Stimulated activated CD4-positive, alpha-beta T cell treated with anti-CD3 and anti-CD28 coated beads, TNF-alpha, amount 100 ng/mL, for 1 hour (primary cell): ENCODE measurements at places on chromosomes 5 and 9.

GRCh38 chr9:4555236-4555635 lies 65.0 kb downstream of the SLC1A1 start:
- DNase-seq, result peak; percentile 1

- DNase-seq, result no peak
Measured at GRCh38 chr5:57862471-57862911, 379.9 kb upstream of the ACTBL2 start.

DNA sequence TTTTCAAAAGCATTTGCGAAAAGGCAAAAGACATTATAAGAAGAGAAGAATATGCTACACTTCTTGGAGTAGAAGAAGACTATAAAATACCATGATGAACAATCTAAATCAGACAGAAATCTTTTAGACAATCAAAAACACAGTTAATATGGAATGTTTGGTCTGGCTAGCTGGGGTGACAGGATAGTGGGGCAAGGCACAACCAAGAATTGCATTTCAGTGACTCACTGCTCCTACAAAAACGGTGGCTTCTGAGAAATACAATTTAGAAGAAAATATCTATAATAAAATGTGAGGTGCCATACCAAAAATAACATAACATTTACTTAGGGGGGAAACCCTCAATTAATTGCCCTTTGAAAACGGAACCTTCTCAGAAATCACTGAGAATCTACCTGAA lies 363.4 kb downstream of the NPR3 start:
- no peak for DNase-seq

DNA sequence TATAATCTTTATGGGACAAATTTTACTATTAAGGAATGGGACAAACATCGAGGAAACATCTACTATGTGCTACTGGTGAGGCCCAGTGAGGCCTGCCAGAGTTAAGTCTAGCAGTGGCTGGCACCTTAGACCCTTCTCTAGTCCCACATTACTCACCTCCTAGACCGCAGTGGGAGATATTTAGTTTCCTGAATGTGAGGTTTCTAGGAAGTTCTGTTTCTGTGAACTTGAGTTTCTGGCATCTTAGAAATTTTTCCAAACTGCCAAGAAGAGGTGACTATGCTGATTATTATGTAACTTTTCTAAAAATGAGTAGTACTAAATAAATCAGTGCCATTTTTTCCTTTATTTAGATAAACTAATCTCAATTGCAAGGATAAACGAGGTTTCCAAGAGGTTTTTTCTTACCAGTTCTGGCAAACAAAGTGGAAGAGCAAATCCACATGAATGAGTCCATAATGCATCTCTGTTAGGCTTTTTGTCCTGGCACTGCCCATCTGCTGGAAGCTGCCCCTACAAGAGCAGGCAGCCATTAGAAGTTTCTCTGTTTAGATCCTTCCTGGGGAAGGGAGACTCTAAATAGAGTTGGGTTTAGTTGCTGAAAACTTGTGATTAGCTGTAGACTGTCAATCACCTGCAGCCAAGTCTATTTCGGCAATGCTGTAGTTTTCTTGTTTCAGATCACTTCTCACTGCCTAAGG lies 348.7 kb downstream of the MAN2A1 start:
- no peak for DNase-seq

DNA sequence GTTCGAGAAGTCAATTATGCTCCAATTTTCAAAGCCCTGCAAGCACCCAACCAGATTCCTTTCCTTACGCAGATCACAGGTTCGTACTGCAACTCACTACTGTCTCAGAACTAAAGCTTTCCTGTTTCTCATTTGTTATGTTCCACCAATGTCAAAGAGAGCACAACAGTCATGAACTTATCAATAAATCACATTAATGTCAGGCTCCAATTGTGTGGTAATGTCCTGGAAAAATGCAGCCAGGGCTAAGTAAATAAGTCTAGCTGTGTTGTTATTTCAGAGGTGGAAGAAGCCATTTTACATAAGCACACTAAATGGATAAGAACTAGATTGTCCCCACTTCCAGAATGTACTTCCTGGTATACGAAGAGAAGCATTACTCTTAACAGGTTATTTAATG lies 488.6 kb upstream of the PTGER4 start:
- no peak for DNase-seq

DNA sequence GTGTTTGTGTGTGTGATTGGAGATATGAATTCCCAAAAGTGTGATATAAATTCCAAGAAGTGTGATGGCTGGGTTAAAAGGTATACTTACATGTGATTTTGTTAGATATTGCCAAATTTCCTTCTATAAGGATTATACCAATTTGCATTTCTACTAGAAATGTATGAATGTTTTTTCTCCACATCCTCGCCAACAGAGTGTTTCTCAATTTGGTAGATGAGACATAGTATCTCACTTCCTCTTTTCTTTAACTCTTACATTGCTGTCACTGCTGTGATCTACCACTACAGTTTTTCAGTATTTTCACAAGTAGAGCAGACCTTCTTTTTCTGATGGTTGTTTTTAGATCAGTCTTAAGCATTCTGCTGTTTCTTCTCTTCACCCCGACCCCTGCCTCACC lies 111.3 kb downstream of the FER start:
- no peak for DNase-seq

DNA sequence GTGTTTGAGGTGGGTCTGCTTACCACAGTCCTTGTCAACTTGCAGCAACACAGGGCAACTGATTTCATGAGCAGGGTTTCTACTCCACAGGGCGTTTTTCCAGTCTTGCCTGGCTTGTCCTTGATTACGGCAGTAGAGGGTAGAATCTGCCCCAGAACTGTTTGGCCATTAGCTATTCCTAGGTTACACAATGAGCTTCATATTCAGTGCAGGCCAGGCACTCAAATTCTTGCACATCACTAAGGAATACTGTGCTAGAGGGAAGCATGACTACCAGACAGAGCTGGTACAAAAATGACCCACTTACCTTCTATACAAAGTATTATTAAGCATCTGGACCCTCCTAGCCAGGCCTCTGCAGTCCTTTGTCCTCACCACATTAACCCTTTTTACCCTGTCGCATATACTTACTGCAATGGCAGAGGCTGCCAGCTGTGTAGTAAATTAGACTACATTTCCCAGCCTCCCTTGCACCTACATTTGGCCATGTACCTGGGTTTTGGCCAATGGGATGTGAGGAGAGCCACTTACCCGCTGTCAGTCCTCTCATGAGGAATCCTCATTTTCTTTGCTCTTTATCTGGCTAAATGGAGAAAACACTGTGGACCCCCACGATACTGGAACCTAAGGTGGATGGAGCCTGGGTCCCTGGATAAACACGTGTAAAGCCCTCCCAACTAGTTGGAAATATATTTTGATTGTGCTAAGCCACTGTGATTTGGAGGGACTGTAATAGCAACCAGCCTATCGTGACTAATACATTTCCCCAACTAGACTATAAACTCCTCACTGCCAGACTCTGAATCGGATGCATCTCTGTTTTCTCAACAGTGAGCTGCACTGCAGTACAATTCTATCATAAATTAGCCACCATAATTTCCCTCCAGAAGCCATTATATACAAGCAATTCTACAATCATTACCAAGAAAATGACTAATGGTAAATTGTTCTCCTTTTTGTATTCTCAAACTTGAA lies 218.7 kb downstream of the GLIS3 start:
- DNase-seq, result no peak

- DNase-seq, result no peak
Measured at GRCh38 chr5:164360589-164360988, 855.2 kb downstream of the MAT2B start.

DNA sequence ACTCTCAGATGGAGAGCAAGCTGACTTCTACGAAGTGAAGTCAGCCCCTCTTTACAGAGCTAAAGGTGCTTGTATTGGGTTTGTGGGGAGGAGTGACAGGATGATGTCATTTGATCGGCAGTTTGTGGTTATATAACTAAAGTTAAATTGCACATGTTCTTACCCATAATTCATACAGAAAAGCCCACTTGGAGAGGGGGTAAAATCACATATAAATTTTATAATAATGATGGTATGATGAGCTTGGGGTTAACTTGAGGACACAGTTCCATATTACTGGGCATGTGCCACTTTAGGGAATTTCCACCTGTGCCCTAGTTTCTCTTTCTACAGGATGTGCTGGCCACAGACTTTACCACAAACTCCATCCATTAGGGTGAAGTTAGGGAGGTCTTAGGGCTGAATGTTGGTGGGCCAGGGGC lies 1178.6 kb upstream of the CDH9 start:
- DNase-seq, result no peak

GRCh38 chr9:20606652-20607051 lies 15.6 kb downstream of the MLLT3 start:
- DNase-seq, result no peak

DNA sequence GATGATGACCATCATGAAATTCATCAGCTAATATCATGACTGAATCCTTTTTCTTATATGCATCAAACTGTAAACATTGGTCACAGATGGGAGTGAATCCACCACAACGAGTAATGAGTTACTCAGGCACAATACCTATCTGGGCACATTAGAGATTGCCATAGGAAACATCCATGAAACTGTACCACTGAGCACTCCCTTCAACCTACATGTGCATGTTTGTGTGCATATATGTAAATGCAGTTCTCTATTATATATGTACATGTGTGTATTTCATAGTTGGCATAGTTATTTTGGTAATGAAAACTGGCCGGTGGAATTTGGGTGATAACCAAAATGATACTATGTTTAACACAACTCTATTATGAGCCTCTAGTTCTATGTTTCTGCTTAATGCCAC lies 387.3 kb upstream of the ARRDC3 start:
- DNase-seq, result no peak

DNA sequence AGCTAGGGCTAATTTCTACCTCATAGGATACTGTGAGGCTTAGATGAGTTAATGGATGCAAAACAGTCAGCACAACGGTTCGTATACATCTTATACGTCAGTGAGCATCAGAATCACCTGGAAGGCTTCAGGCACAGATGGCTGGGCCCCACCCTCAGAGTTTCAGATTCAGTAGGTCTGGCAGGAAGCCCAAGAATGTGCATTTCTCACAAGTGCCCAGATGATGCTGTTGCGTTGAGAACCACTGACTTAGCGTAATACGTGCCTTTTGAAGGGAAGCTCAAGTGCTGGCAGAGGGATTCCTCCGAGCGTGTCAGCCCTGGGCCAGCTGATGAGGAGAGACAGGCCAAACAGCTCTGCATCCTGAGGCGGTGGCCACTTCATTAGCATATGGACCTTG lies 117.1 kb upstream of the WWC1 start:
- no peak for DNase-seq

- DNase-seq, result no peak
Measured at GRCh38 chr5:150058480-150059126, 27.8 kb downstream of the CSF1R start.

DNA sequence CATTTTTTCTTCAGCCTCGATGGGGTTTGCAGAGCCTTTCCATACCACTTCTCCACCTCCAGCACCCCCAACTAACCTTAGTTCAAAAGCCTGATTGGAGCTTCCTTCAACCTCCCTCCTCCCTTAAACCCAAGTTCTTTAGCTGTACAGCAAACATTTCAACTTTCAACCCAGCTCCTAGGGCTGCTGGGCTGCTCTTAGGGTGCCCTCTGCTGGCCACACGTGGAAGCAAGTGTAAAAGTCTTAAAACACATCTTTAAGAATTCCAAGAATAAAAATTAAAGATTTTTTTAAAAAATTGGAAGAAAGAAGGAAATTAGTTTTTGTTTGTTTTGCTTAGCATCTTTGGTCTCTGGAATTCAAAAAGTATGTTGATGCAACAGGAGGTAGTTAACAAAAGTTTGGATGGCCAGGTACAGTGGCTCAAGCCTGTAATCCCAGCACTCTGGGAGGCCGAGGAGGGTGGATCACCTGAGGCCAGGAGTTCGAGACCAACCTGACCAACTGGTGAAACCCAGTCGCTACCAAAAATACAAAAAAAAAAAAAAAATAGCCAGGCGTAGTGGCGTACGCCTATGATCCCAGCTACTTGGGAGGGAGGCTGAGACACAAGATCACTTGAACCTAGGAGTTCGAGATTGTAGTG lies 15.5 kb upstream of the HSD17B3 start:
- no peak for DNase-seq

DNA sequence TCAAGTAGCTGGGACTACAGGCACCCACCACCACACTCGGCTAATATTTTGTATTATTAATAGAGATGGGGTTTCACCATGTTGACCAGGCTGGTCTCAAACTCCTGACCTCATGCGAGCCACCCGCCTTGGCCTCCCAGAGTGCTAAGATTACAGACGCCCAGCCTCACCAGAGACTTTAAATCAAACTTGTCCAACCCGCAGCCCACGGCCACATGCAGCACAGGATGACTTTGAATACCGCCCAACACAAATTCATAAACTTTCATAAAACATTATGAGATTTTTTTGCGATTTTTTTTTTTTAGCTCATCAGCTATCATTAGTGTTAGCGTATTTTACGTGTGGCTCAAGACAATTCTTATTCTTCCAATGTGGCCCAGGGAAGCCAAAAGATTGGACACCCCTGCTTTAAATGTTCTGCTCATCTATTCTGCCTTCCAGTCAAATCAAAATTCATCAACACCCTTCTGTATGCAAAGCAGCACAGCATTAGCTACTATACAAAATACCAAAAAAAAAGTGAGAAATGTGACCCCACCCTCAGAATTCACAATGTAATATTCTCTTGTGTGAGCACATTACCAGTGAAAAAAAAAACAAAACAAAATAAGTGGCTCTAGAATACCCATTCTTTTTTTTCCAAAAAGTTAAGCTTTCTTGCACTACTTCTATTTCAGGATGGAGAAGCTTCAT lies 42.7 kb upstream of the CDC42SE2 start:
- DNase-seq, result no peak

- no peak for DNase-seq
Measured at GRCh38 chr9:35558185-35558584, 46.9 kb upstream of the TESK1 start.

- no peak for DNase-seq
Measured at GRCh38 chr5:159933531-159934485, 17.5 kb downstream of the ADRA1B start.

- DNase-seq, result no peak
Measured at GRCh38 chr5:170301981-170302652, 4.5 kb upstream of the LCP2 start.

- DNase-seq, result peak; percentile 29
Measured at GRCh38 chr5:76867827-76868693, 18.2 kb downstream of the S100Z start.

DNA sequence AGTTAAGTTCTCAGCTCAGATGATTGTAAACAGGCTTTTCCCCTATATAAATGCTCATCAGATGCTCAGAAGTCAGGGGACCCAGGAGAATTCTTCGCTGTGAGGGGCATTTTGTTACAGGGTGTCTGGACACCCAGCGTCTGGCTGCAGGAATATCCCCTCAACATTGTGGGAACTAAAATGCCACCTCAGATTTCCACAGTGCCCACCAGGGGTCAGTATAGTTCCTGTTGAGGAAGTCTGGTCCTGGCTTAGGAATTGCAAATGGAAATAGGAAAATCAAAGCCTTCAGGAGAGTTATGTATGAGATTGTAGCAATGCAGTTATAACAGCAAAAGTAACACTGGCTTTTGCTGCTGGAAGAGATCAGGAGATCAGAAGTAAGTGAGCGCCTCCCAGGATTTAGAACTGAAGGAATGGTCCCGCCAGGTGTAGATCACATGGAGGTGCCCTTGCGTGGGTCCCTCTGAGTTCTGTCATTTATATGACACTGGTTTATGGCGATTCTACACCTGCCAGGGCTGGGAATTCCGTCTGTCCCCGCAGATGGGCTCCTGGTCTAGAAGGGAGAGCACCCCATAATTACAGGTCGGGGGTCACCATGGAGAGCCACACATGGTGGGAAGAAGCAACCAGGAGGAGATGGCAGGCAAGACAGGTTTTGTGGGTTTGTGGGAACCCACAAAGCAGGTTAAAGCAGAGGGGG lies 47.1 kb upstream of the CTSL start:
- no peak for DNase-seq
